ENCODE measurements at places on chromosomes 12 and 14.

DNA sequence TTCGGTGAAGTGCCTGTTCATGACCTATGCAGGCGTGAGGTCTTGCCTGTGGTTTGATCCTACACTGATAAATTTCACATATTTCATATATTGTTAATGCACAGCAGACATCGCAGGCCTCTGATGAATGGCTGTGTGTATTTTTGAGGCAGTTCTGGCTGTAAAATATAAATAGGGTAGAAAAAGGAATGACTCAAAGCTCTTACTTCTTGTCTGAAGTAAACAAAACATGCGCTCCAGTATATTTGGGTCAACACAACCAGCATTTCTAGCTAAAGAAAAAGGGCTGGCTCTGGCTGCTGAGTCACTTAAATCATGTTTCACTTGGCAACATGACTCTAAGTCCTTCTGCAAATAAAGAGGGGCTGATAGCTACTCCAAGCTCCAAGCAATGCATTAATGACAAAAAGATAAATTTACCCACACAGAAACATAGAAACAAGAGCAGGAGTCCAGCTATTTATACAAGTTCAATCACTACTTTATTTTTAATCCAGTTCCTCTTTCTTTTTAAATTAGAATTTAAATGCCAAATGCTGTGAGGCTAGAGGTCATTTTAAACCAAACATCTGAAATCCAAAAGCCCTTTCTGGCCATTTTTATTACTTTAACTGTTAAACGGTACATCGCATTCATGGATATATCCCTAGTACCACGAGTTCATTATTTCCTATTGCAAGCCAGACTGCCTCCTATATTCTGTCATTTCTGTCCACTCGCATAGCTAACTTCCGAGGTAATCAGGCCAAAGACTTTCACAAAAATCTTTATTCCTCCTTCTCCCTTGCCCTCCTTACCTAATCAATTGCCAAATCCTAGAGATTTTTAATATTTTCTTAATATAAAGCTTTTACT lies 54.3 kb upstream of the TMCC3 start:
- DNase-seq: no peak

- DNase-seq: no peak
Observed at GRCh38 chr12:118271770-118272417, 100.8 kb downstream of the TAOK3 start.

DNA sequence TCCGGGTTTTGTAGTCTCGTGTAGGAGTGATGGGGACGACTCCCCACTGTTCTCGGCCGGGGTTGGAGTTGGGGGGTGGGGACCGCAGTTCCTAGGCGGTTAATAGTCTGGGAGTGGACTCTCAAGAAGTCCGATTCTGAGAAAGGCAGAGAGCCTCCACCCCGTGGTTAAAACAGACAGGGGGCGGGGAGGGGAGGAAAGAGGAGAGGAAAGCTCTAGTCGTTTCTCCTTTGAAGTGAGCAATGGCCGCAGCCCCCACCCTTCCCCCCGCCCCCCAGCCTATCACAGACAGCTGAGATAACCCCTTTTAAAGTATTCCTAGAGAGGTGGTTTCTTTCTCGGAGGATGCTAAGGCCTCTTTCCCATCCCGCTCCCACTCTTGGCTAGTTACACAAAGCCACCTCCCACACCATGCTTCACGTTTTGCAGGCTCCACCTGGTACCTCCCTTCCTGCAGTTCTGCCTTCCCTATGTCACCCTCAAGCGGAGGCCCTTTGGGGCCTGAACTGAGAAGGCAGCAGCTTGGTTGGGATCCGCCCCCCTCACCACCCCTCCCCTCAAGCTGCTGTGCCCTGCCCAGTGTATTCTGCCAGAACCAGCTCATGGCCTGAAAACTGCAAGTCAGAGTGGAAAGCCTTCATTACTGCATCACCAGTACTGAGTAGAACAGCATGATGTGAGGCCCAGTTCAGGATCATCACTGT lies 853 bp downstream of the USP5 start:
- peak; percentile 25 for DNase-seq

DNA sequence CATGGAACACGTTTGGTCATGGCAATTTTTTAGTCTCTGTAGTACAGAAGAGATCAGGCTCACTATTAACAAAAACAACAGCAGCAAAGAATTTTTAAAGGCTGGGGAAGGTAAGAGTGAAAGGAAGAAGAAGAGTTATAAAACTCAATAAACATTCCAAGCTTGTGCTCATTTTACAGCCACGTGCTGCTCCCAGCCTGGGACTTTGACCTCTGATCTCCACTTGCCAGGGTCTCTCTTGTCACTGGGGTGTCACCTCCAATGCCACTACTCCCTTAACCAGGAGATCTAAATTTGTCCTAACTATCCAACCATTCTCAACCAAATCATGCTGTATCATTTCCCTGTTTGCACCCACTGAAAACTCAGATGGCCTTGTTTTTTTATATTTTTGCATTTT lies 605.1 kb downstream of the VRK1 start:
- DNase-seq: no peak

DNA sequence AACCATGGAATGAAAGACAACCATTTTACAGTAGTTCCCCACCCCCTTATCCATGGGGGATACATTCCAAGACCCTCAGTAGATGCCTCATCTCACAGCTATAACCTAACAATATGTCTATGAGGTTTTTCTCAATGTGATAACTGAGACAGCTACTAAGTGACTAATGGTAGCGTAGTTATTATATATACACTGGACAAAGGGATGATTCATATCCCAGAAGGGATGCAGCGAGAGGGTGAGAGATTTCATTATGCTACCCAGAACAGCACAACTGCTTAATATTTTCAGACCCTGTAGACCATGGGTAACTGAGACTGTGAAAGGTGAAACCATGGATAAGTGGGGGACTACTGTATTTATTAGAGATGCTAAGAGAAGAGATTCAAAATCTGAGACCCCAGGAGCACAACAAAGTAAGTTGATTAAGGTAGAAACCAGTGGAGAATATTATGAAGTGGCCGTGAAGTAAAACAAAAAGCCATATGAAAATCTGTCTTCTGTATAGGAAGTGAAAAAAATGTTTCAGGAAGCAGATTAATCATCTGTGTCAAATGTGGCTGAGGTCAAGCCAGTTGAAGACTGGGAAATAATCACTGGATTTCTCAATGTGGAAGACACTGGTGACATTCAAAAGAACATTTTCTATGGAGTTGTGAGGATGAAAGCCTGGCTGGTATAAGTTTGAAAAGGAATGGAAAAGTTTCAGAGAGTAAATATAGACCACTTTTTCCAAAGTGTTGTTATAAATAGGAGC lies 77.2 kb downstream of the RPL10L start:
- no peak for DNase-seq

DNA sequence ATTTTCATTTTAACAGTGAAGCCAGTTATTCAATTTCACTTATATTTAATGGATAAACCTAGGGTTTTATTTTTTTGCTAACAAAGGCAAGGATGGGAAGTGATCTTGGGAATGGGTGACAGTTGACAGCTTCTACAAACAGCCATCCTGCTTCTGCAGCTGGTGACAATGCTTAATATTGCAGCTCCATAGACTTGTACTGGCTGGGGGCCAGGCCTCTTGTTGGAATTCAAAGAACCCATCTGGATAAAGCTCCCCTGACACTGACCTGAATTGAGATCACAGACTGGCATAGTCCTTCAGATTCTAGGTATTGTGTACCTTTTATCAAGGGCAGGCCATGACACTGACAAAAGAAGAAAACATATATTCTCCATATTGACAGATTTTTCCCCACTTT lies 664.6 kb upstream of the FOXG1 start:
- no peak for DNase-seq

GRCh38 chr14:58639842-58640484 lies 2.2 kb downstream of the DACT1 start:
- DNase-seq: no peak

GRCh38 chr12:50542448-50542847 lies 37.7 kb downstream of the DIP2B start:
- no peak for DNase-seq

- DNase-seq: peak; percentile 29
Observed at GRCh38 chr12:11836282-11837151, 187.0 kb downstream of the ETV6 start.

- no peak for DNase-seq
Observed at GRCh38 chr12:101018540-101018939, 191.5 kb downstream of the SLC5A8 start.

DNA sequence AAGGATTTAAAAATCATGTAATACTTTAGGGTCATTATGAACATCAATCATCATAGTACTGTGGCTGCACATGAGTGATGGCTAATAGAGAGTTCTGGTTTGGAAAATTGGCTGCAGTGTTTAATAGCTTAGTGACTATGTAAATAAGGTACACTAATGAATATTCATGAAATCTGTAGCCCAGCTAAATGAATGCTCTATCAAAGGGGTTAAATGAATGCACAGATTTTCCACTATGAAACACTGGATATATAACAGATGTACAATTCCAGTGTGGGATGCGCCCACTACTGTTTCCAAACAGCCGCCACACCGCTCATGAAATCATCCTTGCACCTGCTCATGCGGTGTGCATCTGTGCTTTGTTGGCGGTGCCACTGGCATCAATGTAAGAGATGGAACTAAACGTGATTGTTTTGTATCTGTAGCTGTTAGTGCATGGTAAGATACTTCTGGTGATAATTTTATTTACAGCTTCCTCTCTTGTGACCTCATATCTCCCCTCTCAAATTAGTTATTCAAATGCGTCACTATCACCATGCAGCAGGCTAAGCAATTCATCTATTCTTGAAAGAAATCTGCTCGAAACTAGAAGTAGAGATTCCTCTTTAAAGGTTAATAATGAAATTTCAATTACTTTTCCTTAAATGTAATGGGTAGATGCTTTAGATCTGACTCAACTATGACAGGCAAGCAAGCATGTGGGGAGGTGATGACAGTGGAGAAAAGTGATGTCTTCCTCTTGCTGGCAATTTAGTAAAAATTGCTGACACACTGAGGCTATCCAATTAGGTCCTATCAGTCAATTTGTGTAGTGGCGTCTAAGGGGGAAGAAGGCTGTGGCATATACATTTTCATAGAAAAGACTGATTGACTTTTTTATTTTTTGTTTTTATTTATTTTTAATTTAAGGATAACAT lies 433.6 kb downstream of the AEBP2 start:
- no peak for DNase-seq

GRCh38 chr12:46253544-46254162 lies 15.2 kb downstream of the SLC38A1 start:
- no peak for DNase-seq

DNA sequence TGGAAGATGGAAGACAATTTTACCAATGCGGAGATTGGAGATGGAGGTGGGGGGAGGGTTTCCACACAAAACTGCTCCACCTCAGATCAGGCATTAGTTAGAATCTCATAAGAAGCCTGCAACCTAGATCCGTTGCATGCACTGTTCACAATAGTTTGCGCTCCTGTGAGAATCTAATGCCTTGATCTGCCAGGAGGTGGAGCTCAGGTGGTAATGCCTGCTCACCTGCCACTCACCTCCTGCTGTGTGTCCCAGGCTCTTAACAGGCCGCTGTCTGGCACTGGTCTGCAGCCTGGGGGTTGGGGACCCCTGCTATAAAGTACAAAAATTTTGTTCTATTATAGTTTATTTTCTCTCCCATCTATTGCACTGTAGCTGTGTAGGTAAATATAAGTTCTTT lies 84.9 kb upstream of the FOXG1 start:
- DNase-seq: no peak

DNA sequence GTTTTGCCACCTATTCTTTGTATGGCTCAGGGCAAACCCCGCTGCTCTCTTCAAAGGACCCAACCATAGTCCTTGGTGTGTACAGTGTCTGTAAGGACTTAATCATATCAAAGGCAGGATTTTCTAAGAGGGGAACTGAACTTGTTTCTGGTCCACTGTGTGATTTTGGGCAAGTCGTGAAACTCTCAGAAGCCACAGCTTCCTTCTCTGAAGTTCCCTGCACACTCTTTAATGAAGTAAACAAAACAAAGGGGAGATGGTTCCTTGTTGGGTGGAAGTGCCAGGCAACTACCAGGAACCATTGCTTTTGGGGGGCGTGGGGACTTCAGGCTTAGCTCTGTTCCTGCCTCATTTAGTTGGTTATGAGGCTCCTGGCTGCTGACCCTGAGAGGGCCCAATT lies 152.4 kb downstream of the VRK1 start:
- no peak for DNase-seq

DNA sequence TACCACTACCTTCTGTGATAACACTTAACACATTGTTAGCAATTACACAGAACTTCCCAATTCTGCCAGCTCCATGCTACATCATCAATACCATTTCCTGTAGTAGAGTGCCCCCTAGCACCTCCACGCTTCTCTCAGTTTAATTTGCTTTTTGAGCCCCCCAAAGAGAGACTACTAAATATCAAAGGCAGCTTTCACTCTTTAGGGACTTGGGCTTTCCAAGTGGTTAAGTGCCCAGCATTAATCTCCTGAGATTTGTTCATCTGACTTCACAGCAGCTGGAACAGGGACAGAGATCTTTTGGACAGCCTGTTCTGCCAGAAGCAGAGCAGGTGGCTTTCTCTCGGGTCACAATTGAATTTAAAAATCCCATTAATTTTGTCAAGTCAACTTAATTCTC lies 954.9 kb downstream of the DIO2 start:
- DNase-seq: no peak

DNA sequence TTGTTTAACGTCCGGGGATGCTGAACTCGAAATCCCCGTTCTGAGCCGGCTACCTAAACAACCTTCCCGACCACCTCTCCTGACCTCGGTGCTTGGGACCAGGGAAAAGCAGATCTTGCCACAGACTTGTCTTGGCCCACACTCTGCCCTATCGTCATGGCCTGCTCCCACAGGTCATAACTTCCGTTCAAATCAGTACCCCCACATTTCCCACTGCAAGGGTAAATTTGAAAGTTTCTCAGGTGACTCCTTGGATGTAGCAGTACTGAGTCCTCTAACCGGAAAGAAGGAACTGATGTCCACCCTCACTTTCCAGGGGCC lies 612 bp upstream of the RBM23 start:
- DNase-seq: no peak

DNA sequence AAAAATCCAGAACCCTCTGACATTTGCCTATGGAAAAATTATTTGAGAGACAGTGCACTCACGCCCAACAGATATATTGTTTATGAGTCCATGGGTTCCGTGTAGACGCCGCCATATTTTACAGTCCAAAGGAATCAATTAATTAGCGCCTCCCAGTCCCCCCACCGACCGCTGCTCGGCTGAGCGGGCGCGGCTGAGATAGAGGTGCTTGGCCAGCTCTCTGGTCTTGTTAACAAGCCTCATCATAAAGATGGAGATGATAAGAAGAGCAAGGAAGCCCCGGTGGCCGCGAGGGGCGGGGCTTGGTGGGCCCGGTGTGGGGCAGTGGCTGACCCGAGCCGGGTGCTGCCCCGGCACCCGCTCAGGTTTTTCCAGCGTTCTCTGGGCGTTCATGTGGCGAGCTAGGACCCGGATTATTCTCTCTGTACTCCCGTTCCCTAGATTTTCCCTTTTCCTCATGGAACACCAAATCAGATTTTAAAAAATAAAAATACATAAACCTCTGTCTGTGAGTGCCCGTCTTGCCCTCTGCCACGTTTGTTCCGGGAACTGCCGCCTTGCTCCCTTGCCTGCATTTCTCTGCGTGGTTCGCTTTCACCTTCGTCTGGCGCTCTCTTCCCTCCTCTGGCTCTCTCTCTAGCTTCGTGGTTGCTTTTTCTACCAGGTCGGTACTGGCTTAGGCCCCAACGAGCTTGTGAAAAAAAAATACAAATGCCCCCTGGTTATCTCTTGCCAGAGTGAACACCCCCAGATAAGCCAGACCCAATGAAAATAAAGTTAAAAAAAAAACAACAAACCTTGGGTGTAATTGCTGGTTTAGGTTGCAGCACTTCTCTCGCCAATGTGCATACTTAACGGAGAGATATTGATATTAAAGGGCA lies 9.0 kb downstream of the HOXC12 start:
- no peak for DNase-seq
